ENCODE measurements at places on chromosomes 1 and 21. TPM values are rescaled to one million over a fixed set of nuclear protein-coding genes. Genes with fewer than 3 reads are reported as not detected.

- DNase-seq: no peak
Observed at GRCh38 chr1:156574039-156574633, 1.8 kb upstream of the IQGAP3 start.

GRCh38 chr1:2534315-2534686, 4.2 kb upstream of the HES5 start:
- no peak for DNase-seq

GRCh38 chr21:42630626-42631025, 22.8 kb upstream of the PDE9A start:
- no peak for DNase-seq

- no peak for DNase-seq
Observed at GRCh38 chr1:214429951-214430770, 121.2 kb downstream of the PTPN14 start.

DNA sequence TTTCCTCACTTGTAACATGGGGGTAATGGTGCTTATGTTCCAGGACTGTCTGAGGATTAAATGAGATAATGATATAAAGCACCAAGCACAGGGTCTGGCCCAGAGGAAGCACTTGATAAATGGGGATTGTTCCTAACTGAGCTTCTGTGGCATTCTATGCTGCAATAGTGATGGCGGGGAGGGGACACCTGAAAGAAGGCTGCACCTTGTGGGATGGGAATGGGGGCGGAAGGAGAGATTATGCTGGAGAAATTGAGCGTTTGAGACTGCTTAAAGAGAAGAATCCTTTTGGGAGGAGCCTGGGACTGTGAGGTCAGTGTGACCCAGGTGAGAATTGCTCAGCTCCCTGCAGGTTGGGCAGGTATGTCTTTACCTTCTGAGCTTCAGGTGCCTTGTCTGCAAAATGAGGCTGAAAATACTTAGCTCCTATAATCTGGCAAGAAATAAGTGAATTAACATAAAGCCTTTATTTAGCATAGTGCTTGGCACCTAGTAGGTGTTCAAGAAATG, 55.9 kb upstream of the CTPS1 start:
- no peak for DNase-seq

Gene RPTN
- total RNA-seq: not detected

Gene S100A6
- total RNA-seq: 2,214 TPM

Gene GPX7
- 18.0 TPM for total RNA-seq

Gene CFAP74
- not detected for total RNA-seq

Gene FAM43B
- not detected for total RNA-seq

Gene DNASE2B
- total RNA-seq: not detected

Gene ZBTB8B
- total RNA-seq: not detected

Gene ATP1A4
- total RNA-seq: not detected

Gene USH2A
- 0.02 TPM for total RNA-seq
